ENCODE measurements at places on chromosomes 4 and X.

DNA sequence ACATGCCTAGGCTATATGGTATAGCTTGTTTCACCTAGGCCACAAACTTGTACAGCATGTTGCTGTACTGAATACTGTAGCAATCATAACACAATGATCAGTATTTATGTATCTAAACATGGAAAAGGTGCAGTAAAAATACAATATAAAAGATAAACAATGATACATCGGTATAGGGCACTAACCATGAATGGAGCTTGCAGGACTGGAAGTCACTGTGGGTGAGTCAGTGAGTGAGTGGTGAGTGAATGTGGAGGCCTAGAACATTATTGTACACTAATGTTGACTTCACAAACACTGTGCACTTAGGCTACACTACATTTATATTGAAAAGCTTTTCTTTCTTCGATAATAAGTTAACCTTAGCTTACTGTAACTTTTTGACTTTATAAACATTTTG lies 45.6 kb upstream of the ANK2 start:
- DNase-seq, result no peak

DNA sequence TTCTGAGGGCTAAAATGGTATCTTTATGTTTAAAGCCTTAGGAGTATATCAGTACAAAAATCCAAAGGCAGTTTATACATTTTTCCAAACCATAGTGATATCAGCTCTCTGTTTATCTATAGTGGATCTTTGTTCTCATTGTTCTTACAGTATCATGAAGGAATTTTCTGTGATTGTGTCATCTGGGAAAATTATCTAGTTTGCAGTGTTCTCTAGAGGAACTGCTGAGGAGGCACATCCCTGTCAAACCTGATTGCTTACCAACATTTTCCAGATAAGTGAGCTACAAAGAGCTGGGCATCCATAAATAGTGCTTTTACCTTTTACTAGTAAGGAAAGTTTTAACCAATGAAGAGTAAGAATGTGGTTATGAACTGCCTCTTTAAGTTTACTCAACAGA lies 44.9 kb upstream of the SLC25A31 start:
- no peak for DNase-seq

DNA sequence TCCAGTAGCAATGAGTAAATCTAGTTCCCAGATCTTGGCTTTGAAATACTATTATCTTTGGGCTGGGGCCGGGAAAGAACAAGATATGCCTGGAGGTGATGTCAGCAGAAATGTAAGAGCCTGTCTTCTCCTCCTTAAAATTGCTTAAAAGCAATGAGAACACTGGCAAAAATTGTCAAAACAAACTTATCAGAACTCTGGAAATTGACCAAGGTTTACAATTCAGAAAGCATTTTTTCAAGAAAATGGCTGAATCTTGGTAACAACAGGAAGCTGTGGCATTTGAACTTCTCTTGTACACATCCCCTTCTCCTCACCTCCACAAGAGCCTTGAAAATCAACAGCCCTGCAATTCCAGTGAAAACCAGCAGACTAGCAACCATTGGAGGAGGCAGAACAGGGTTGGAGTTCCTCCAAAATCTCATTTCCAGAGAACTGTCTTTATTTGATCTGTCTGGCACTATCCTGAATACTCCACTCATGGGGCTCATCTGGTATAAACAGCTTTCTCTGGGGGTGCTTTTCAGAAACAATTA lies 13.5 kb downstream of the TIMP1 start:
- no peak for DNase-seq

DNA sequence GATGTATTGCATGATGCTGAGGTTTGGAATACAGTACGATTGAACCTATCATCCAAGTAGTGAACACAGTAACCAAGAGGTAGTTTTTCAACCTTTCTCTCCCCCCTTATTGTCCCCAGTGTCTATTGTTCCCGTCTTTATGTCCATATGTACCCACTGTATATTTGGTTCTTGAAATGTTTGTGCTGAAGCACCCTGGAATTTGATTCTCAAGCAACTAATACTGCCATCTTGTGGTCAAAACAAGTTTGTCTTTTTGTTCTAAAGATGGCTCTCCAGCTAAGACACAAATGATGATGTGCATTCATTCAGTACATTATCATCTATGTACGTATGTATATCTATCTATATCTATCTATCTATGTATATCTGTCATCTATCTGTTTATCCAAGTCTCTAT lies 33.5 kb upstream of the DCX start:
- no peak for DNase-seq

GRCh38 chr4:169293343-169294176 lies 22.8 kb upstream of the SH3RF1 start:
- DNase-seq, result no peak

DNA sequence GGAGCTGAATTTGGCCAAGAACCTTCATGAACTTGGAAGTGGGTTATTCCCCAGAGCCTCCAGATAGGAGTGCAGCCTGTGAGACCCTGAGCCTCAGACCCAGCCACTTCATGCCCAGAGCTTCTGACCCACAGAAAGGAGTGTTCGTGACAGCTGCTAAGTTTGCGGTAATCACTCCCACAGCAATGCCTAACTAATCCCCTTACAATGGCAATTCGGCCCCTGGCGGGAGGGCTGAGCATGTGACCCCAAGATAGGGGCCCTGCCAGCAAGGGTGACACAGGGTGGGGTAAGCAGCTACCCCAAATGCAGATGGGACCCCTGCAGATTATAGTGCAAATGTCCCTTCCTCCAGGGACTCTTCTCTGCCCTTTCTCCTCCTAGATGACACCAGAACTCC lies 22.5 kb downstream of the PNMA6E start:
- DNase-seq, result no peak

- DNase-seq, result no peak
These were observed 811 bp downstream of the TMEM187 start for GRCh38 chrX:153973127-153974002.

DNA sequence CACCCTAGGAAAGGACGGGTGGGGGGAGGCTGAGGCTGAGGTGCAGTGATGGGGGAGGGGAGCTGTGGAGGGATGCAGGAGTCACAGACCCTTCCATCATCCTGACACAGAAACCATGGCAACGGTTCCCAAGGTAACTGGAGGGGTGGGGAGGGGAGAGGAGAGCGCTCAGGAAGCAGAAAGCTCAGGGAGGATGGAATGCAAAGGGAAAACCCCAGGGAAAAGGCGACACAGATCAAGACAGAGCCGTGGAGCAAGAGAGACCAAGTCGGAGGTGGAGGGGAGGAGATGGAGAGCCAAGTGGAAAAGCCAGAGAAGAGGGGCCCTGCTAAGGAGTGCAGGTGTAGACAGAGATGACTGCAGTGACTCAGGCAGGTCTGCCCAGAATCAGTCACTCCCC lies 14.5 kb downstream of the L1CAM start:
- no peak for DNase-seq

GRCh38 chr4:39324897-39325613 lies 41.1 kb downstream of the RFC1 start:
- DNase-seq, result no peak
